NCI-H2081 treated with DMSO at 0.1 percent for 48 hours (cell line): ENCODE measurements at places on chromosomes 4 and X.
A peak's percentile ranks its signal among the peaks of the same experiment; 100 is the strongest.

- peak; percentile 7 for DNase-seq
Observed at GRCh38 chr4:78951862-78952472, 12.7 kb upstream of the PAQR3 start.

DNA sequence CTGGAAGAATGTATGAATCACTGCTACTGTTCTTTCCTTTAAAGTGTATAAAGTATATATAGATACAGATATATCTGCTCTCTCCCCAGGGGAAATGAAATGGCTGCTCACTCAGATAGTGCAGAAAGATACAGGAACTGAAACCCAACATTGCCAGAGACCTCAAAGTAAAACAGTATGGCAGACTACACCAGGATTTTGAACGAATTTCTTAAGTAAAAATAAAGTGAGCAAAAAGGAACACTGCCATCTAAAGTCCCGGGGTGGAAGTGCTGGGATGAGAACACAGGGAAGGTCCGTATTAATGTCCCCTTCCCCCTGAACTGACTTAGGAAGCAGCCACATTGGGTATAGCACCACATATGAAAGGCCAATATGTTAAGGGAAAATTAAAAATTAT is 93.4 kb downstream of the TMA16 start:
- no peak for DNase-seq

DNA sequence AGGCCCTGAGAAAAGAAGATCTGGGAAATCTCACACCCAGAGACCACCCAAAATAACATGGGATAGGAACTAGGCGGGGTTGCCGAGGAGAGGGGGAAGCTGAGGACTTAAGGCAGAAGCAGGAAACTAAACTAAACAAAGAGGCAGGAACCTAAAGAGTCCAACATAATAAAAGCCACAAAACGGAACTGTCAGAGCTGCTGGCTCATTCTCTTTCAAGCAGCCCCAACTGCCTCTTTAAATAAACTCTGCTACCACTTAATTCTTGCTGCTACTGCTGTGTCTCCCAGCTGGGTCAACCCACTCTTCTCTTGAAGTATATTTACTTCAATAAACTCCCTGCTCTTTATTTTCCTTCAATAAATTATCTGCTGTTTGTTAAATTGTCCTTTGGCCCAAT is 44.5 kb downstream of the MAGEB16 start:
- DNase-seq: no peak

- DNase-seq: no peak
Observed at GRCh38 chrX:69021141-69021960, 143.9 kb downstream of the PJA1 start.

GRCh38 chr4:99875071-99875470 is 19.2 kb downstream of the LAMTOR3 start:
- DNase-seq: no peak
